ENCODE measurements at places on chromosomes 16 and 17. TPM values are rescaled to one million over a fixed set of nuclear protein-coding genes. Genes with fewer than 3 reads are reported as not detected.

TRAF4 gene
- 26.5 TPM for total RNA-seq

FSCN2 gene
- 6.6 TPM for total RNA-seq

- no peak for DNase-seq
Measured at GRCh38 chr17:491086-492021, 138.7 kb upstream of the RPH3AL start.

GRCh38 chr16:15822957-15823356, 33.9 kb downstream of the MYH11 start:
- DNase-seq, result no peak

- no peak for DNase-seq
Measured at GRCh38 chr17:50107790-50108414, 12.8 kb downstream of the PDK2 start.
